ENCODE measurements at places on chromosomes 3 and 15.

DNA sequence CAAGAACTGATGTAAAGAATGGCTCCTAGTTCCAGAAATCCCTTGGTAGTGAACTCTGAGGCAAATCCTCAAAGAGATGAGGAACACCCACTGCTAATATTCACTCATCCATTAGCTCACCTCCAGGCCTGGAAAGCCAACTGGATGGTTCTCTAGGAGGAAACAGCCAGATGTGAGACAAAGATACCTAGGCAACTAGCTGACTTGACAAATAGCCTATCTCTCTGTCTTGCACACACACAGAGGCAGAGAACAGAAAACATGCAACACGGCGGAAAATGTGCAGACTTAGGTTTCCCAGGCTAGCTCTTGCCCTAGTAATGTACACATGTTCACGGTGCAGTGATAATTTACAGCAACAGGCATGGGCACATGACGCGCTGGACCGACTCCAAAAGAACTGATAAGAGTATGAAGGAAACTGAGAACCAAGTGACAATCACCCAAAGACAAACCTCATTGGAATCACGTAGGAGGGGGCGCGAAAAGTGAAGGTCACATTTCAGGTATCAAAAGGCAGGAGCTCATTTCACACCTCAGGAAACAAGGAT is 318.1 kb downstream of the FOXP1 start:
- no peak for DNase-seq

GRCh38 chr15:65804252-65804931 is 12.3 kb upstream of the DENND4A start:
- DNase-seq = no peak

- no peak for DNase-seq
Observed at GRCh38 chr3:152202976-152203626, 65.6 kb upstream of the MBNL1 start.

- no peak for DNase-seq
Observed at GRCh38 chr3:108089579-108089978, 1.3 kb downstream of the CD47 start.

- DNase-seq = no peak
Observed at GRCh38 chr15:66863390-66864085, 161.5 kb downstream of the SMAD6 start.

- no peak for DNase-seq
Observed at GRCh38 chr3:61894988-61895935, 333.9 kb downstream of the PTPRG start.

DNA sequence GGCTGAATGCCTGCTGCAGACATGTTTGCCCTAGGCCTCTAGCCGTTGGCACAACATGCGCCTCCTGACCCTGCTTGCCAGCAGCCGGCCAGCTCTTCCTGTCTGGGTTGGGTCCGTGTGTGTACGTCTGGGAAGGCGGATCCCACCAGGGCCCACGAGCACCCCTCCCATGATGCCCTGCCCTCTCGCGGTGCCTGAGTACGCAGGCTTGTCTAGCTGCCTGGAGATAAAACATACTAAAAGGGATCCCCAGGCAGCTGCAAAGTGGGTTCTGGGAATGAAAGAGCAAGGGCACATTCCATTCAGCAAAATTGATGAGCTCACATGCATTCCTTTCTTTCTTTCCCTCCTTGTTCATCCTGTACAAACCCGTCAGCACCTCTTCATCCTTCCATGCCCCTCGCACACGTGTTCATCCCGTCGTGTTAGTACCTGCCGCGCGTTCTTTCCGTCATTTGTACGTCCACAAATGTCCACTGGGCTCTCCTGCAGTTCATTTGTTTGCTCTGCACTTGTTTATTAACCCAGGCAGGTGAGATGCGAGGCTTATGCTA is 74.3 kb downstream of the FBLN2 start:
- DNase-seq = no peak

- no peak for DNase-seq
Observed at GRCh38 chr3:40557575-40558161, 32.9 kb downstream of the ZNF621 start.

- DNase-seq = no peak
Observed at GRCh38 chr3:197114007-197114406, 84.4 kb upstream of the MELTF start.

GRCh38 chr3:124923833-124924232 is 10.7 kb downstream of the MUC13 start:
- DNase-seq = no peak
